ENCODE measurements at places on chromosomes 4 and X.

DNA sequence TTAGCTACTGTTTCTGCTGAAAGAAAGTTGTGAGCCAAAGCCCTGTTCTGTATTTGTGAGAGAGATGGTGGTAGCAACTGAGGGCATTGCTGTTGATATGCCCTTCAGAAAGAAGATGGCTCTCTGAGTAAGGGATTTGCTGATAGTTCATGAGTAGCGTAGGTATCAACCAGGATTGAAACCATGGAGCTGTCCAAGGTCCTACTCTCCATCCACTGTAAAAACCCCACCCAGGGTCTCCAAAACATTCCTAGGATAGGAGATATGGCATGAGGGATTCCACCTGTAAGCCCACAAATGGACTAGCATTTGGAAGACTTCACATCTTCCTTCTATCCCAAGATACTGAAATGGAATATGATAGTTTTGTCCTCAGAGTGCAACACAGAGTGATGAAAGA is 277.1 kb upstream of the PRKX start:
- DNase-seq, result no peak

- DNase-seq, result no peak
Measured at GRCh38 chr4:169823685-169824084, 65.9 kb upstream of the HPF1 start.

GRCh38 chr4:2924765-2925301 is 38.4 kb downstream of the NOP14 start:
- no peak for DNase-seq

DNA sequence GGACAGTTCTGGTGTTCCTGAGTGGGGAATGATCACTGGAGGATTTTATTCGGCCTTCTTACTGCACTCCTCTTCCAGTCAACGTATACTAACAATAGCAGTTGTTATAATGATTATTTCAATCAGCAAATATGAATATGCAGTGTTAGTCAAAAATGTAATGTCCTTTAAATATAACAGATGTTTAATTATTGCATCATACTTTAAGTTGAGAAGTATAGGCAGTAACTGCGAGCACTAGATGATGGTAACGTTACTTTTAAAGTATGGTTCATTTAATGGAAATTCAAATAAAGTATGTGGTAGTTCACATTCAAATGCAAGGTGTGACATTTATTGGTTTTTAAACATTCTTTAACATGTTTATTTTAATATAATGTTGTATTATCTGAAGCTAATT is 5.5 kb upstream of the BLTP1 start:
- DNase-seq, result no peak

DNA sequence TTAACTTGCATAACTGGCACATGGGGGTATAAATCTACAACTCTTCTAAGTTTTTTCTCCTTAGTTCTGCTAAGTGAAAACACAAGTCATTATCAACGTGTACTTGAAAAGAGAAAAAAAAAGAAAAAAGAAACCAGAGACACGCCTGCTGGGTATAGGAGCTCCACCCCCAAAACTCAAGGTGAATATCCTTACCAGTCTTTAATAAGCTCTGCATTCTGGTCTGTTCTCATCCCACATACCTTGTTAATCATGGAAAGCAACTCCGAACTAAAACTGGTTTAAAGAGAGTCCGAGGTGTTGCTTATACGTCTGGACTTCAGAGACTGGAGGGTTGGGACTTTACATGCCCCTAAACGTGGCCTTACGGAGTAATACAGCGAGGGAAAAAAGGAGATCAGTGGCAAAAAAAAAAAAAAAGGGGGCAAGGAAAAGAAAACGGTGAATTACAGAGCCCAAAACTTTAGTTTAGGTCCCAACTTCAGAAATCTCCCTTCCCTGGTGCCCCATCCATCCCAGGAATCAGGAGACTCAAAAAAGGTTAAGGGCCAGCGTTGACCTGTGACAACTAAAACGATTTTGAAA is 1.0 kb downstream of the PGRMC2 start:
- no peak for DNase-seq

DNA sequence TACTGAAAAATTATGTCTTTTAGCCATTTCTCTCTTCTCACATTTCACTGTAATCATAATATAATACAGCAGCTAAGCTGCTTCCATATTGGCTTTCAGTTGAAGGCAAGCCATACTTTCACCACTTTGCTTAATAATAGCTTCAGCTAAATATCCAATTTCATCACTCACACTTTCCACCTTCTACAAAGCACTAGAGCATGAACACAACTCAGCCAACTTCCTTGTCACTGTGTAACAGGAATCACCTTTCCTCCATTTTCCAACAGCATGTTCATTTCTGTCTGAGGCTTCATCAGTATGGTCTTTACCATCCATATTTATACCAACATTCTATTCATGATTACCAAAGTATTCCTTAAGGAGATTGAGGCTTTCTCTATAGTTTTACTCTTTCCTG is 219.8 kb upstream of the CTSO start:
- DNase-seq, result no peak

GRCh38 chr4:48602763-48603162 is 112.7 kb downstream of the ZAR1 start:
- no peak for DNase-seq

- DNase-seq, result no peak
Measured at GRCh38 chr4:48914311-48914710, 7.7 kb upstream of the OCIAD2 start.

DNA sequence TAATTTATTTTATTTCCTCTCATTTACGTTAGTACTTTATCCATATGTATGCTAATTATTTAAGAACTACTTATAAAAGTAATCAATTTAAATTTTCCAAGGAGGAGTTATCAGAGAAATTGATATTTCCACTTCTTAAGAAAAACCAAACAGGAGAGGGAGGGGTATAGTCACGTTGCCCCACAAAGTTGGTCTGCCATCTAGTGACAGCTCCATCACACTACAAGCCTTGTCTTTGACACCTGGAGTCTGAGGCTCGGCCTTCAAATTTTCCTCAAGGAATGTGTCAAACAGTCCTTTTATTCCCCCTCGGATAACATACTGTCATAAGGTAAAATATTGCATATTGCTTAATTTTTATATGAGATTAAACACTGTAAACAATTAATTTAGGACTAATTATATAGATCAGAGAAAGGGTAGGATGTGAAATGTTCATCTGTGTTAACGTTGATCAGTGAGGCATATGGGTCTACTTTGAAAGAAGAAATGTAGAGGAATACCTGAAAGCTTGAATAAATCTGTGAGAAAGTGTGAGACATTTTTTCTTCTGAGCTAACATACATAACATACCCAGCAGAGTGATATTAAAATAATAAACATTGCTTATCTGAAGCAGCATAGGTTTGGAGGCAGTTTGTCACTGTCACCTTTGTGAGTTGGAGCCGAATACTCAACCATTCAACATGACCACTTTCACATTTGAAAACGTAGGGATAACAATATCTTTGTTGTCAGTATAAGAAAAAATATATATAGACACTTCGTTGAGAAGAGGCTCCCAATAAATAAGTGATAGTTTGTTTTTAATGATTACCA is 114.4 kb downstream of the GLRA3 start:
- no peak for DNase-seq

DNA sequence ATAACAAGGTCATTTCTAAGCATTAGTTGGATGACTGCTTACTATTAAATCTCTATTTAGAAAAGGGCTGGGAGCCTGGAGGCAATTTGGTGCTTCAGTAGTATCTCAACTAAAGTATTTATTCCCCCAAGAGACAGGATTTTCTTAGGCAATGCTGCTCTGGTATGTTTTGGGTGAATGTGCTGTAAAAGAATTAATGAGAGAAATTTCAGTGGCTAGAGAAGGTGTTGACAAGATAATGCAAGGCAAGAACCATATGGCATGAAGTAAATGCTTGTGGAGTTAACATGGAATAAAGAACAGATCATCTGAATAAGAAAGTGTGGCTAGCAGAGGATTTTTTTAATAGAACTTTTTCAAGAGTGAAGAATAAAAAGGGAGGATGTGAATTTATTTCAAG is 3.9 kb downstream of the CYP2U1 start:
- DNase-seq, result no peak

- DNase-seq, result no peak
Measured at GRCh38 chr4:11440481-11441193, 11.9 kb upstream of the HS3ST1 start.

Measured in activated naive CD4-positive, alpha-beta T cell (primary cell).